NCI-H1436 treated with DMSO at 0.1 percent for 48 hours (cell line): ENCODE measurements at places on chromosomes 2 and 18.

GRCh38 chr2:142834021-142834420 lies 43.4 kb upstream of the KYNU start:
- DNase-seq, result no peak

DNA sequence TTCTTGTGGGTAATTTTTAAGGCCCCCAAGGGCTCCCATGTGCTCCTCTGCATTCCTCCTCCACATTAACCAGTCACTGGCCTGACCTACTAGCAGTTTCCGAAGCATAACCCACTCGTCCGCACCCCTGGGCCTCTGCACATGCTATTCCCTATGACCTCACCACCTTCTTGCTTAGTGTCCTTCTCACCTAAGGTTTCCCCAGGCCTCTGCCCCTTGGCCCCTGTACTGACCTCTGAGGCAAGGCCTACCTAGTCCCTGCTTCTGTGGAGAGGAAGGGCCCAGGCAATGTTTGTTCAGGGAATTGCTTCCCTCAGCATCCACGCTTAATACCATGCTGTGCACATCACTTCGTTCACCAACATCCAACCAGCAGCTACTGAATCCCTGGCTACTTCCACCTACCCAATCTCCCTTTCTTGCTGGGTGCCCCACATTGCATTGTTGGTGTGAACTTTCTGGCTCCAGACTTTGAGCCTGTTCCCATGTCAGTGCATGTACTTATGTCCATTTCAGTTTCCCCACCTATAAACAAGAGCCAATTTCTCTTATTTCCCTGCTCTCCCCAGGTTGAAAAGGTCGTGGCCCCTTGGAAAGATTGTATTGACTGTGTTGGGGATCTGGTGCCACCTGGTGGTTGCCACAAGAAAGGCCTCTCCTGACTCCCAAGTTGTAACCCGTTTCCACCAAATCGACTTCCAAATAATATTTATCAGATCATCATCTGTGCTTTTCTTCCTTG lies 19.2 kb upstream of the TMEM177 start:
- no peak for DNase-seq

DNA sequence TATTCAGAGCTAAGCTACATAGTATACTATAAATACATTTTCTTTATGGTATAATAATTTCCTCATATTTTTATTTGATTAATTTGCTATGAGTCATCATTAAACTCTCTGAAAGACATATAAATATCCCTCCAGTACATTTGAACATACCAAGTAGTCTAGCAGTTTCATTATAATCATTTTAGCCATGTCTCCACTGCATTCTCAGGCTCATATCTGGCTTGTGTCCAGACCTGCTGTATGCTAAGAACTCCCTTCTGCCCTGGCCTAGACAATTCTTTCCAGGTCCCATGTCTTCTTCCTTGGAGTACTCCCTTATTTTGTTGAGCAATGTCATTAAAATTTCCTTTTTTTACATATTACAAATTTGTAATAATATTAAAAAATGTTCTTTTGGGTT lies 16.6 kb upstream of the DYNC1I2 start:
- no peak for DNase-seq

- no peak for DNase-seq
Measured at GRCh38 chr2:108573061-108573460, 38.8 kb downstream of the LIMS1 start.

DNA sequence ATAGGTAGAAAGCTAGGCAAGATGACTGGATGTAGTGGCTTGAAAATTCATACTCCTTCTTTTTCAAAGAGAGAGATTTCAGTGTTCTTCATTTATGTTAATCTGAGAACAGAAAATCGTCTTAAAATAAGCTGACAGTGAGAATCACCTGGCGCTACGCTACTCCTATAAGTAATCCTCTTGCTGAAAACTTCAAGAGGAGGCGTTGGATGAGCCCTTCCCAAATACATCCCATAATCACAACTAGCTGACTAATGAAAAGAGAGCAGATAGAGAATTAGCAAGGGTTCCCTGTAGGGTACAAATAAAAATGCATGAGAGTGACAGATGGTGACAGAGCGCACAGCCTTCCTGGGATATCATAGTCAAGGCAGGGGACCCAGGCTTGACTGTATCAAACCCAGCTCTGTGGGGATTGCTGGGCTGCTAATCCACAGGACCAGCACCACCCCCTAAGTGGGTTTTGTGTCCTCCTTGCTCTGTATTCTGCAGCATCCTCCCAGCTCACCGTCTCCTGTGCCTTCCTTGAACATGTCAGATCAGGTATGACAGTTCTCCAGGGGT lies 280.2 kb downstream of the SP3 start:
- DNase-seq, result no peak

DNA sequence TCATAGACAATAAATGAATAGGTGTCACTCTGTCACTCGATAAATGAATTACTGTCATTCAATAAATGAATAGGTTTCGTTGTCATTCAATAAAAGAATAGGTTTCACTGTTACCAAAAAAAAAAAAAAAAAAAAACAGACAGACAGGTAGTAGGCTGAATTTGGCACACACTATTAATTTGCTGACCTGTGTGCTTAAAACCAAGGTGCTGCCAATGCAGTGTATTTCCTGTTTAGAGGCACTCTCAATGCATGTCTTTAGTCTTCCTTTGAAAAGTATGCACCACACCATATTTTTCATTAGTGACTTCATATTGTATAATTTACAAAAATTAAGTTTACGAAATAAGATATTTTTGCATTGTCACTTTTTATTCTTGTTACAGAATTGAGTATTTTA lies 16.2 kb downstream of the ANKRD62 start:
- DNase-seq, result no peak

DNA sequence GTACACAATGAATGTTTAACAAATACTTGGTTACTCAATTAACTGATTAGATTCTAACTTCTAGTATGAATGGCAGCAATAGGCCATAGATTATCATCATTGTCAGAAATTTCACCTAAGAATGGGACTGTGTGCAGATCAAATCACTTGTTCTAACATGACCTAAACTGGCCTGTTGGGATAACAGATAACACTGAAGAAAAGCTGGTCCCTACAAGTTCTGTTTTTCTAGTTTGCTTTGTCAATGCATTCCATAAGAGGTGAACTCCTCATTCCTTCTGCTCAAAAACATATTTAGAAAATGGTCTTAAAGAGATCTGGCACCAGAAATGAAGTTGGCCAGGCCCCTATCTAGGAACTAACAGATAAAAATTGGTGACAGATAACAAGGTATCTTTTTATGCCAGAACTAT lies 175.4 kb downstream of the THADA start:
- no peak for DNase-seq

GRCh38 chr2:179677746-179678505 lies 183.5 kb downstream of the ZNF385B start:
- DNase-seq, result no peak

DNA sequence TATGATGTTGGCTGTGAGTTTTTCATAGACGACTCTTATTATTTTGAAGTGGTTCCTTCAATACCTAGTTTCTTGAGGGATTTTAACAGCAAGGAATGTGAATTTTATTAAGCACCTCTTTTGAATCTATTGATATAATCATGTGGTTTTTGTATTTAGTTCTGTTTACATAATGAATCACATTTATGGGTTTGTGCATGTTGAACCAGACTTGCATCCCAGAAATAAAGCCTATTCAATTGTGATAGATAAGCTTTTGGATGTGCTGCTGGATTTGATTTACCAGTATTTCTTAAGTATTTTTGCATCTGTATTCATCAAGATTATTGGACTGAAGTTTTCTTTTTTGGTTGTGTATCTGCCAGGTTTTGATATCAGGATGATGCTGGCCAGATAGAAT lies 131.6 kb upstream of the SCN7A start:
- DNase-seq, result no peak

GRCh38 chr2:3427272-3427671 lies 47.8 kb downstream of the TRAPPC12 start:
- no peak for DNase-seq

DNA sequence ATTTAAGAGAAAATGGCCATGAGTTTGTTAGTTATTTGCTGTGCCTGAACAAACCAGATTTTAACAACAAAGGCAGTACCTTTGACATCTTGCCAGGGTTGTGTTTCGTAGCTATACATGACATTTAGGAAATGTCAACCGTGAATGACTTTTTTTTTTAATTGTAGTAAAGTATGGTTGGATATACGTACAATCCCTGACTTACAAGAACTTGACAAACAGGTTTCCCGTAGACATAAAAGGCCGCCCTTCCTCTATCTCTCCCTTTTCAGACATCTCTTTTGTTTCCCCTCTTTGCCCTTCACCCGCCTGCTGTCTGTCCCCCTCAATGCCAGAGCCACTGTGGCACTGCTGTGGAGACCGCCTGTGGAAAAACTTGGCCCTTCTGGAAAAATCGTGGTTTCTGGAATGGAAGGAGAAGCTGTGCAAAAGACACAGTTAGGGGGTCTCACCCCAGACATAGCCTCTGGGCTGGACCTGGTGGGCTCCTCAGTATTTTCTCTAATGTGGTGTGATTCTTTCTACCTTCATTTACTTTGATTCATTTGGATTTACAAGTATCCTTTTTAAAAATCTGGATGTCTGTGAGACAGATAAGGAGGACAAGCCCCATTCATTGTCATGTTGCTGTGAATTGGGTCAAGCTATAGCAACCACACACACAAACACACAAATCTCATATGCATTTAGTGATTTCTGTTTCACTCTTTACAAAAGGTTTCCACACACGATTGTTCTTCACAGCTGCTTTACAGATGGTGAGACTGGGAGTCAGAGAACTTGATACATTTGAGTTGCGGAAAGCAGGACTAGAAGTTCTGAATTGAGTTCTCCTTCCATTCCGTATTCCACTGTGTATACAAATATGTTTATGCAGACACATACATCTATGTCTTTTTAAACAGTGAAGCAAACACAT lies 48.6 kb downstream of the SPATS2L start:
- no peak for DNase-seq

- no peak for DNase-seq
Measured at GRCh38 chr2:127674241-127675209, 805 bp downstream of the LIMS2 start.

- no peak for DNase-seq
Measured at GRCh38 chr2:33897741-33898140, 298.6 kb upstream of the FAM98A start.

DNA sequence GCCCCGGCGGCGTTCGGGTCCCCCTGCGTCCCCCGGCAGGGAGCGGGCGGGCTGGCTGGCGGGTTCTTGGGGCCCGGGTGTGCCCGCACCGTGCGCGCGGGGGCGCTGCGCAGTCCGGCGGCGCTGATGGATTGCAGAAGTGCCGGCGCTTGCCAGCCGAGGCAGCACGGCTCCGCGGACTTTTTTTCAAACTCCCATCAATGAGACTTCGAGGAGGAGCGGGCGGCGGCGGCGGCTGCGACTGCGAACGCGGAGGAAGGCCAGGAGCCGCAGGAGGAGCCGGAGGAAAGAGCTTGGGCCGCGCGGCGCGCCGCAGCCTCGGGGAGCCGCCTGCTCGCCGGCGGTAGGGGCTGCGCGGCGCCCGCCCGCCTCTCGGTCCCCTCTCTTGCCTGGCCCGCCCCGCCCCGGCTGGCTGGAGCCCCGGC lies at the start of gene GLI2:
Gene GLI2 (plus strand): TSS at position 123 of the 425 bp plus-strand sequence. CDS start 61,453 bp downstream, outside the sequence.
- DNase-seq, result peak; percentile 1

DNA sequence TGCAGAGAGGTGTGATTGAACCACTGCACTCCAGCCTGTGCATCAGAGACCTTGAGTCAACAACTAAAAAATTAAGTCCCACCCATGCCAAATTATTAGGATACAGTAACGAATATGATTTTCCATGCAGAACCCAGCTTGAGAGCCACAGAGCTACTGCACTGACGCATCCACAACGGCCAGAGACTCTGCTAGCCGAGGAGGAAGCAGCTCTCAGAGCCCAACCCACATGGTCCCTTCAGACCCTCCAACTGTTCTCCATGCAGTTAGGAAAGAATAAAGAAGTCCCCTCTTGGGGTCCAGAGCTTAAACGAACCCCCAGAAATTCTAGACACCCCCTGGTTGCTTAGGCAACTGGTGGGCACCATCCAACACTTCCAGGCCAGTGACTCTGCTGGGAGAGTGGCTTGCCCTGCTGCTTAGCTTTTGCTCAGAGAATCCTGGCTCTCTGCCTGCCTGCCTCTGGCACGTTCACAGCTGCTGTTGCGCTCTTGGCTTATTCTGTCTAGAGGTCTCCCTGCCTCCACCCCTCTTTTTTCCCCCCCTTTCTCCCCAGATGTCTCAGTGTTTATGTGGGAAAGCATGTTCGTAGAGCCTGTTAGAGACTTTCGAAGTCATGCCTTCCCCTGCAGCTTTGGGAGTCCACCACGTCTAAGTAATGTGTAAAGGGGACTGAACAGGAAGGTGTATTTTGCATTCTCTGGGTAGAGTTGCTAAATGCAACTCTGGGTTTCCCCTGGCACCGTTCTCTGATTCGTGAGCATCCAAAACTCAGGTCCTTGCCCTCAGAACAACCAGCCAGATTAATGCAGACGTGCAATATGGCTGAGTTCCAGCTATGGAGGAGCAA lies 26.0 kb upstream of the SP3 start:
- DNase-seq, result no peak

GRCh38 chr2:74553892-74554819 lies at the start of the genes DOK1 and LOXL3:
TSS of gene DOK1 (plus strand) at chr2:74554720. CDS start at chr2:74554755, 35 bp downstream.
TSS of gene LOXL3 (minus strand) at chr2:74553942. CDS start at chr2:74552634, 1,308 bp downstream.
- DNase-seq, result no peak

- DNase-seq, result no peak
Measured at GRCh38 chr2:64635976-64636911, 17.5 kb downstream of the SERTAD2 start.

DNA sequence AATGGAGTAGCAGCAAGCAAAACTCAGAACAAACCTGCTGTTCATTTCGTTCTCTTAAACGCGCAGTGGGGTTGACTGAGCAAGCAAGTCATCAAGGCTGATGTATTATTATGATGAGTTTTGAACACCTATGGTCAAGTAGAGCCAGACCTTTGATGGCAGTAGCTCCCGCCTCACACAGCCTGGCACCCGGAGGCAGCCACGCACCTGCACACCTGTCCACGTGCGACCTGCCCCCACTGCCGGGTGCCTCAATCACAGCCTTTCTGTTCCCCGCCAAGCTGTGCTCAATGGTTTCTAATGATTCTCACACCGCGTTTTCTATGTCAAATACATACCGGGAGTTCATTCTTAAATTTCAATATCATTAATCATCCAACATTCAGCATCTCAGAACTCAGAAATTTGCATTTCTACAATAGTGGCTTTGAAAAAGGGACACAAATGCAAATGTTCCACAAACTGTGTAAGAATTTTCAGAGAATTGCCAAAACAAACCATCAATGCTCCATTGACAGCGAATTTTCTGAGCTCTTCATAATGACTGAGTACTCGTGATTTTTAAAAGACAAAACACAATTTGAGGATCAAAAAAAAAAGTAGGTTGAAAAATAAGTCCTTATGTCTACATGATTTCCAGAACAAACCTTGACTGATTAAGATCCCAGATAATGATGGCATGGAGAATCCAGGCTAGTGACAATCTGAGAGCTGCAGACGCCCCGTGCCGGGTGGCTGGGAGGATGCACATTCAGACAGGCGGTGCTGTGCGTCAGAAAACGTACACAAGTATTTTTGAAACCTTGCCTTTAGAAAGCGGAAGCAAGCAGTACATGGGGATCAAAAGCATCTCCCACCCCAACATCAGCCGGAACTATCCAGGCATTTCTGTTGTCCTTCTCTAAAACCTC lies 56.6 kb downstream of the HDAC4 start:
- DNase-seq, result no peak

GRCh38 chr2:131801210-131801744 lies 273.6 kb downstream of the CCDC74A start:
- DNase-seq, result no peak

- DNase-seq, result no peak
Measured at GRCh38 chr2:165833156-165833555, 39.1 kb upstream of the GALNT3 start.

GRCh38 chr2:187689372-187689771 lies 135.1 kb upstream of the TFPI start:
- DNase-seq, result peak; percentile 30

- no peak for DNase-seq
Measured at GRCh38 chr2:216348756-216349308, 23.5 kb downstream of the MARCHF4 start.
